ENCODE measurements at places on chromosomes 12 and 14. TPM values are rescaled to one million over a fixed set of nuclear protein-coding genes. Genes with fewer than 3 reads are reported as not detected.

- DNase-seq, result no peak
Observed at GRCh38 chr14:39181026-39181692, 6.1 kb downstream of the PNN start.

DNA sequence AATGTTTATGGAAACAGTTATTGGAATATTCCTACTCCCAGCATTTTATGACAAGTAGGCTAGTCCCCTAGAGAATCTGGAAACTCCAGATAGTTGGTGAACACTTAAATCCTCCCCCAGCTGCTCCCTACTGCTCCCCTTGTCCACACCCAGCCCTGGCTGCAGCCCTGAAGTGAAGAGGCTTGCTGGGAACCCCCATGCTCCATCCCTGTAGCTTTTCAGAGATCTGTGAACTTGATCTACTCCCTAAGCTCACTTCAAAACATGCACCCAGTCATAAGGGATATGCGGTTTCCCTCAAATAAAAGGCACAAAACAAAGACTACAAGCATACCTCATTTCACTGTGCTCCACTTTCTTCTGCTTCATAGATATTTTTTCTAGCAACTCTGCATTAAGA lies 33.2 kb downstream of the EGLN3 start:
- DNase-seq, result no peak

Gene OTUB2
- 2.1 TPM for total RNA-seq

Gene MAP1LC3B2
- 0.46 TPM for total RNA-seq
